Pancreas (tissue), 10 donors: ENCODE measurements at places on chromosomes 12 and 14. TPM values are rescaled to one million over a fixed set of nuclear protein-coding genes. Genes with fewer than 3 reads are reported as not detected.

MORN3 gene
- polyA plus RNA-seq, result 0.49 TPM

KRT82 gene
- polyA plus RNA-seq, result not detected

OR4E2 gene
- polyA plus RNA-seq, result not detected

MUCL1 gene
- polyA plus RNA-seq, result not detected

SERPINA4 gene
- 103 TPM for polyA plus RNA-seq

TMEM121 gene
- 1.2 TPM for polyA plus RNA-seq

HCFC2 gene
- 4.2 TPM for polyA plus RNA-seq

KRT80 gene
- polyA plus RNA-seq, result 8.1 TPM
